ENCODE measurements at places on chromosomes 2 and 18.

GRCh38 chr18:8946066-8946838 lies 156.2 kb upstream of the NDUFV2 start:
- H3K36me3 ChIP-seq, result no peaks in the 10 kb centered on the region
- H3K27ac ChIP-seq, result peak overlapping the region; percentile 89
- H3K4me3 ChIP-seq, result no peak overlapping the region
- H3K27me3 ChIP-seq, result no peaks in the 10 kb centered on the region

DNA sequence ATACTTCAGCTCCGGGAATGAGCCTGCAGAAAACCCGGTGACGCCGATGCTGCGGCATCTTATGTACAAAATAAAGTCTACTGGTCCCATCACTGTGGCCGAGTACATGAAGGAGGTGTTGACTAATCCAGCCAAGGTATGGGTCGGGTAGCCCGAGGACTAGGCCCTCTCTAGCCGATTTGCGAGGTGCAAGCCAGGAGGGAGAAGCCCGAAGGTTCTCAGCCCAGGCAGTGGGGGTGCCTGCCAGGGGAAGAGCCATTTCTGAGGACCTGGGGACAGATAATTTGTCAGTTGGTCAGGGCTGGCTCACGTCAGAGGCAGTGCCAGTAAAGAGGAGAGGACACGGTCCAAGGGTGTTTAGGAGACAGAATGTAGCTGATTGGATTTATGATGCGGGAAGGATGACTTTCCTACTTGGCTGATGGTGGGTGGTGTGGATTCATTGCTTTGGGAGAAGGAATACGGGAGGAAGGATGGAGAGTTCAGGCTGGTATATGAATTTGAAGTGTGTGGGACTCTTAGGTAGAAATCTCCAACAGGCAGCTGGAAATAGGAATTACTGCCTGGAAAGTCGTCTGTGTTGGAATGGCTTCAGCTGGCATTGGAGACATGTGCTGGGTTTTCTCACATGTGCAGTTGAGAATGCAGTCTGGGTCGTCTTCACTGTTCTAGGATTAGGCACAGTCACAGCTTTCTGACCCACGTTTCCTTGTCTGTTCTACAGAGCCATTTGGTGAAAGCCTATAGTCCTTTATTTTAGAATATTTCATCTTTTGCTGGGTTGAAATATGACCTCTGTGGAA lies 874 bp downstream of the NDUFAF7 start:
- H3K27me3 ChIP-seq, result no peaks in the 10 kb centered on the region
- peaks cover 11% of the 10 kb centered on the region for H3K4me1 ChIP-seq
- no peak for DNase-seq
- peak overlapping the region; percentile 66 for H3K27ac ChIP-seq
- H3K4me3 ChIP-seq, result peak overlapping the region; percentile 77
- peaks cover 54% of the 10 kb centered on the region for H3K36me3 ChIP-seq

DNA sequence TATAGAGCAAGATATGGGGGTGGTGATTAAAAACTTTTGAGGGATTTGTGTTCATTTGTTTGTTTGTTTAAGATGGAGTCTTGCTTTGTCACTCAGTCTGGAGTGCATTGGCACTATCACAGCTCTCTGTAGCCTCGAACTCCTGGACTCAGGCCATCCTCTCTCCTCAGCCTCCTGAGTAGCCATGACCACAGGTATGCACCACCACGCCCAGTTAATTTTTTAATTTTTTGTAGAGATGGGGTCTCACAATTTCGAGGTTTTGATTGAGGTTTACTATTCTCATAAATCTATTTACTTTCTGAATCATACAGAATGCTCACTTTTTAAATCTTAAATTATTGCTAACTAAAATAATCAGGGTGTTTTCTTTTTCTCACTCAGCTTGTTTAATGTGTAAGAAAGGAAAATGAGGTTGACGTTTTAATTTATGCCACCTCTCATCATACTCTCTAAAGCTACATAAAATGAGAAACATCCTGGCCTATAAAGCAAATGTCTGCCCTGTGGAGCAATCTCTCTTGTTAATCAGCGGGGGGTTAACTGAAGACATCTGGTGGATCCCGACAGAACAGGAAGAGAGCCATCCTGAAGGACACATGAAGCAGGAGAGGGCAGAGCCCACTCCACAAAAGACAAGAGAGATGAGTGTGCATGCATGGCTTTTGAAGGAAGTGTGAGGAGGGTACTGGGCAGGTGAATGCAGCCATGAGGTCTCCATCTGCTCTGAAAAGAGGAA lies 589.1 kb upstream of the SLC8A1 start:
- no peak overlapping the region for H3K4me3 ChIP-seq
- no peaks in the 10 kb centered on the region for H3K36me3 ChIP-seq
- no peak overlapping the region for H3K27ac ChIP-seq
- H3K27me3 ChIP-seq, result no peaks in the 10 kb centered on the region
- no peak for DNase-seq

DNA sequence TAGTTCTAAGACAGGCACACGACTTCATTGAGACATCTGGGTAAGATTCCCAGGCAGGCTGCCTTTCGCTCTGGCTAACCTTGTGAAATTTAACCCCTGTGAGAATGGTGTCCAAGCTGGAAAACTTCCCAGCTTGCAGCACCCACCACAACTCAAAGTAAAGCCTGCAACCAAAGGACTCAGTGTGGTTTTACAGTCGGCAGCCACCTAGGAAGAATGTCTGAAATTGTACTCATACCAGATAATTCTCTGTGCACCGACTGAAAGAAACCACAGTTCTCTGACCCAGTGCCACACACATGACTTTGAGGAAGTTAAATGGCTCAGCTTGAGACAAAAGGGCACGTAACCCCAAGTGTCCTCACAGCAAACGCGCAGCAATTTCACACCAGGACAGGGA lies 125.7 kb downstream of the RBMS1 start:
- H3K4me1 ChIP-seq, result peaks cover 39% of the 10 kb centered on the region
- no peak for DNase-seq
- peak overlapping the region; percentile 47 for H3K27ac ChIP-seq
- no peak overlapping the region for H3K4me3 ChIP-seq

- no peak for DNase-seq
- no peaks in the 10 kb centered on the region for H3K4me1 ChIP-seq
- H3K27ac ChIP-seq, result no peak overlapping the region
- no peaks in the 10 kb centered on the region for H3K27me3 ChIP-seq
- H3K36me3 ChIP-seq, result no peaks in the 10 kb centered on the region
Measured at GRCh38 chr2:181589779-181590178, 67.1 kb downstream of the CERKL start.

GRCh38 chr18:45007531-45007930 lies 326.8 kb downstream of the SETBP1 start:
- H3K4me3 ChIP-seq, result no peak overlapping the region
- no peak overlapping the region for H3K27ac ChIP-seq
- no peak for DNase-seq
- H3K36me3 ChIP-seq, result no peaks in the 10 kb centered on the region

DNA sequence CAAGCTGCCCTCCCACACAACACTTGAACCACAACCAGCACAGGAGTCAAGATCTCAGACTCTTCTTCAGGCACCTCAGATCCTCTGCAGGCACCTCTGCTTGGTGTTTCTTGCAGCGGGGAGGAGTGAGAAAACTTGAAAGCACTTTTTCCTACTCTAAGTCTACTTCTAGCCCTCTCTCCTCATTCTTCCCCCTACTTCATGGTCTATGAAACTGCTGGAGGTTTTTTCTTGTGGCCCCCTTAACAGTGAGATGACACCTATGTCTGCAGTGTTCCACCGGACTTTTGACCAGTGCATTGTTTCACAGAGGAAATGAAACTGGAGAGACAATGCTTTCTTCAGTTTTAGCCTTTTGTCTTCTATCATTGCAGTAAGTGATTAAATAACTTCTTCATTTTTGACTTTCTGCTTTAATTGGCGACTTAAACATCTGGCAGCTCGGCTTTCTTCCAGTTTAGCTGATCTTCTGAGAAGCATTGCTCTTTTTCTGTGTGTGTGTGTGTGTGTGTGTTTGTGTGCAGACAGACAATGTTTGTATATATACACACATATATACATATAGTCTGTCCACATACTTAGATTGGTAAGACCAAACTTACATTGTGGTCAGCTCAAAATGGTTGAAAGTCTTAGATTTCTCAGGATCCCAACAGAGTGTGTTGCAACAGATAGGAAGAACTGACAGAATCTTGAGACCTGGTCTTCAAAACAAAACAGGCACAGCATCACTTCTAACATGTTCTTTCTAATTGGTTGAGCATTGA lies 1474.0 kb upstream of the TMEFF2 start:
- no peaks in the 10 kb centered on the region for H3K27me3 ChIP-seq
- H3K27ac ChIP-seq, result no peak overlapping the region
- no peaks in the 10 kb centered on the region for H3K36me3 ChIP-seq
- no peak for DNase-seq
- H3K4me3 ChIP-seq, result no peak overlapping the region

- no peaks in the 10 kb centered on the region for H3K4me1 ChIP-seq
- H3K27ac ChIP-seq, result no peak overlapping the region
- no peak overlapping the region for H3K4me3 ChIP-seq
- H3K27me3 ChIP-seq, result no peaks in the 10 kb centered on the region
- no peak for DNase-seq
Measured at GRCh38 chr2:197031803-197032202, 105.3 kb upstream of the PGAP1 start.

DNA sequence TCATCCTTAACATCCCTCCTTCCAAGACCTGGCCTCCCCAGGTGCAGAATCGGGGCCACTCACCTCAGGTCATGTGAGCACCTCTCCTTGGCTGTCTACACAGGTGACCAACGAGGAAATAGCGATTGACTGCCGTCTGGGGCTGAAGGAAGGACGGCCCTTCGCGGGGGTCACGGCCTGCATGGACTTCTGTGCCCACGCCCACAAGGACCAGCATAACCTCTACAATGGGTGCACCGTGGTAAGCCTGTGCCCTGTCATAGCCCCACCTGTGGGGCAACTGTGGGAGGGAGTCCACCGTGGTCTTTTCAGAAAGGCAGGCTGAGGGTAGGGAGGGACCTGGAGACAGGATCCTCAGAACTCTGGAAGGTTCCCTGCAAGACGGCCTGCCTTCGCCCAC lies 54.3 kb downstream of the BOLA3 start:
- H3K36me3 ChIP-seq, result peaks cover 63% of the 10 kb centered on the region
- H3K27me3 ChIP-seq, result no peaks in the 10 kb centered on the region
- H3K27ac ChIP-seq, result no peak overlapping the region
- DNase-seq, result no peak
- H3K4me1 ChIP-seq, result no peaks in the 10 kb centered on the region
- H3K4me3 ChIP-seq, result no peak overlapping the region

DNA sequence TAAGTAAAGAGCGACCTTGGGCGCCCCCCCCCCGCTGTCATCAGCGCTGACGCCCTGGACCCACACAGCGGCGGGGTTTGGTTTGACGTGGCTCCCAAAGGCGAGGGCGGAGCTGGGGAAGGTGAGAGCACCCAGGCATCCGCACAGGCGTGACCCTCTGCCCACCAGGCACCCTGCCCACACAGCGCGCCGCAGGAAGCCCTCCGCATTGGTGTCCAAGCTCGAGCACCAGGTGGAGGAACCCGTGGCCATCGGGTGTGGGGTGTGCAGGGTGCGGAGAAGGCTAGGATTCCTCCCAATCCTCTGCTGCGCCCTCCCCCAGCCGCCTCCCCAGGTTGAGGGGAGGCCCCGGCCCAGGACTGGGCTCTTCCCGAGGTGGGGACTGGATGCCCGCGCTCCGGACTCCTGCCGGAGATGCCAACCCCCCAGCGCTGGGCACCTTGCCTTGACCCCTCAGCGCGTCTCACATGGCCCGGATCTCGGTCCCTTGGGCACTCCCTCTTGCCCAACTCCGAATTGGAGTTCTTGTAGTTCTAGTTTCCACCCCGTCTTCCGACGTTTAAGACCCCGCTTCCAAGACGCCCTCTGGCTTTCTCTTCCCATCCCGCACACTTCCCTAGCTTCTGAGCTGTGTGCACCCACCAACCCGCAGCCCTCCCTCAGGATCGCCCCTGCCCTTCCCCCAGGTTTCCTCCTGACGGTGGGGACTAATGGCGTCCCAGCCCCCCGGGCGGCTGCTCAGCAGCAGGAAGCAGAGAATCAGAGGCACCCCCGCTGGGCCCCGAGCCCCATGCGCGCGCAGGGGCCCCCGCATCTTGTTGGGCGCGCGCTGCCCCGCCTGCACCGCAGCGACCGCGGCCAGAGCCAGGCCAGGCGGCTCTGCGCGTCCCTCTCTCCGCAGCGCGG lies 25.9 kb upstream of the RESP18 start:
- H3K36me3 ChIP-seq, result no peaks in the 10 kb centered on the region
- DNase-seq, result no peak
- H3K4me3 ChIP-seq, result no peak overlapping the region

GRCh38 chr2:24597181-24597870 lies 106.3 kb downstream of the NCOA1 start:
- no peaks in the 10 kb centered on the region for H3K4me1 ChIP-seq
- no peaks in the 10 kb centered on the region for H3K36me3 ChIP-seq
- H3K27ac ChIP-seq, result no peak overlapping the region
- DNase-seq, result no peak
- H3K27me3 ChIP-seq, result no peaks in the 10 kb centered on the region

GRCh38 chr2:224764565-224765236 lies 48.5 kb upstream of the CCDC195 start:
- no peaks in the 10 kb centered on the region for H3K4me1 ChIP-seq
- no peak overlapping the region for H3K4me3 ChIP-seq
- H3K36me3 ChIP-seq, result no peaks in the 10 kb centered on the region
- H3K27me3 ChIP-seq, result no peaks in the 10 kb centered on the region
- H3K27ac ChIP-seq, result no peak overlapping the region

DNA sequence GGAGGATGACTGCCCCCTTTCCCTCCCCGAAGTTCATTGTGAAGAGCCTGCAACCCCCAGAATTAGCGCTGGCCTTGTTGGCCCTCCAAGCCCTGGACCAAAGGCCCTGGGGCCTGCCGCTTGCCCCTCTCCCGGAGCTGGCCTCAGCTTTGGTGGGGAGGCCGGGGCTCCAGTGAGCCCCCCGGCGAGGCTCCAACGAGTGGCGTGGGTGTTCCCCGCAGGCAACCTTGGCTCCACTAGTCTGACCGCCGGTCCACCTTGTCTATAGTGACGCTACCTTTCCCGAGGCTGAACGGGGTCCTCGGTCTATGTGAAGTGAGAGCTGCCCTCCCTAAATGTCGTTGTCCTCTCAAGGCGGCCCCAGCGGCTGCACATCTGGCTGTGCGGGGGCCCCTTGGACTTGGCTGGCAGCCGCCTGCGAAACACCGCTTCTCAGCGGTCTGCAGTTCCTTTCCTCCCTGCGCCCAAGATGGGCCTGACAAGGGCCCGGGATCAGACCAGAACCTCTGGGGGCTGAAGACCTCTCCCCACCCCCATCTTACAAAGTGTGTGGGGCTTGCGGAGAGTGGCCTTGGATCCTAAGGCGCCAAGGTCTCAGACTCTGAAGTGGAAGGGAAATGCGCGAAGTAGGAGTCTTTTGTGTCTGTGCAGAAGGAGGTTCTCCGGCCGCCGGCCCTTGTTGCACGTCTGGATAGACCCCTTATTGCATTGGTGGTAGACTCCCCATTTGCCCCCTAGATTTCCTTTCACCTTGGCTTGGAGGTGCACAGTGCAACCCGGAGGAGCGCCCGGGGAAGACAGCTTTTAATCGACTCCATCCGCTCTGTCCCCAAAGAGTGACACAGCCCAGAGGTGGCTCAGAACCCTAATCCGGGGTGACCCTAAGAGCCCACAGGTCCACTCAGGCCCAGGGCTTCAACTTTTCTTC lies 3.9 kb upstream of the HOXD10 start:
- H3K4me1 ChIP-seq, result peaks cover 6% of the 10 kb centered on the region
- no peak for DNase-seq
- H3K27ac ChIP-seq, result peak overlapping the region; percentile 22

Data from RWPE2 (cell line).